ENCODE measurements at places on chromosomes 12 and 14.

- no peak for DNase-seq
These were observed 34.6 kb downstream of the FZD10 start for GRCh38 chr12:130196827-130197226.

GRCh38 chr14:51604073-51604472 is 47.6 kb upstream of the FRMD6 start:
- no peak for DNase-seq

DNA sequence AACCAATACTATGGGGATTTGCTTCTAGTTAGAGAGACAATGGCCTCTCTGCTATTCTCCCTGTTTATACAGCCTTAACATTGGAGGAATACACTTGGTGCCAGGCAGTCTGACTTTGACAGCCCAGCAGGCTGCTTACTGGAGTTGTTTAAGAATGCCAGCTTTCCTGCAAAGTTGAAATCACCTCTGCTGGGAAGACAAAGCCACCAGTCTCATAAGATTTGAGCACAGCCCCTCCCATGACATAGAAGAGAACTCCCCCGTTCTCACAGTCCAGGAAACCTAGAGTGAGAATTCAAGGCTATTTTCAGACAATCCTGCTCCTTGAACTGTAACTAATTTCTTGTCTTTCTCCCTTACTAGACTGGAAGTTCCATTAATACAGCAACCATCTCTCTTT is 21.1 kb upstream of the CATSPERB start:
- DNase-seq = no peak

GRCh38 chr12:125386652-125387051 is 321.4 kb downstream of the AACS start:
- DNase-seq = no peak

DNA sequence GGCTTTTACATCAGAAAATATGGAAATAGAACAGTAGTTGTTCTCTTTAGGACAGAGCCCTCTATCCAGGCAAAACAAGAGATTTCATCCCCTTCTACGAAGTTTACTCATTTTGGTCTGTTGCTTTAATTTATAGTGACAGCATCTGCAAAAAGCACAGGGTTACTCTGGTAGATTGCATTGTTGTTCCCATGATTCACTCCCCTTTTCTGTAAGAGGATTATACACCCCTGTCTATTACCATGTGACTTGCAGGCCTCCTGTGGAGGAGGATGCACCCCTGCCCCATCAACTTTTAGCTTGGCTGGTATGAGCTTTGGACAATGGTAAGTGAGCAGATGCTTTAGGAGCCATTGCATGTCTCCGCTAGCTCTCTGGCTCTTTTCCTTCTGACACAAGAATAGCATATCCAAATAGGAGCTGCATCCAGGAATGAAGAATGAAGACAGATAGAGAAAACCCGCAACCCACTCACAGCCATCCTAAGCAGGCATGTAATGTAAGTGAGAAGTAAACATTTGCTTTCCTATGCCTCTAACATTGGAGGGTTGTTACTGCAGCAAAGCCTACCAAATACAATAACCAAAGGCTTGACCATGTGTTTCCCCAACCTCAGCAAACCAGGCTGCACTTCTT is 304.2 kb downstream of the AKAP6 start:
- no peak for DNase-seq

DNA sequence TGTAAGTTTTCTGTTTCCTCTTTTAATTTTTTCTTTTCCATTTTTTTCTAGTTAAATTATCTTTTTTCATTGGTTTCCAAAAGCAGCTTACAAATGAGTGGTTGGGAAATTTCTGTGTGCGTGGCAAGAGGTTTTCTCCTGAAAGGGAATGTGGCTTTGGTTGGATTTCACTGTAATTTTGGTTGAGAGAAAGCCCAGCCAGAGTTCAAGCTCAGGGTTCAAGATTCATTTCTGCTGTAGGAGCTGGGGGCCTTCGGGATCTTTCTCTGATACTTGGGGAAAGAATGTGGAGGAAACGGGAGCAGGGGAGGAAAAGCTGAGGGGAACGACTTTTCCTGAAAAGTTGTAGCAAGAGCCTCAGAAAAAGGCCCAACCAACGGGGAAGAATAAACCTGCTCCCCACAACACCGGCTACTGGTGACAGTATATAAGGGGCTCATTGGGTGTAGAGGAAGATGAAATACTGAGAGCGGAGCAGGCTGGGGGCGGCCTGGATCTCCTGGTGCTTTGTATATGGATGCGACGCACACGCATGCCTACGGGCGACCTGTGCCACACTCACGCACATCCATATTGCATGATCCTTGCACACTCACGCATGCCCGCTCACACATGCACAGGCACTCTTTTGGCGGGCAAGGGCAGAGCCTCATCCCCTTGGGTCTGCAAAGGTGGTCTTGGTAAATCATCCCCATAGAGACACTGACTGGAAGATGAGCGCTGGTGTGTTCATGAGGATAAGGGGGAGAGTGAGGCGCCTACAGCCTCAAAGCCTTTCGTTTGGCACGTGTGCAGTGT is 1.9 kb downstream of the HOXC10 start:
- no peak for DNase-seq

GRCh38 chr12:25264114-25264513 is 13.4 kb upstream of the KRAS start:
- DNase-seq = no peak

DNA sequence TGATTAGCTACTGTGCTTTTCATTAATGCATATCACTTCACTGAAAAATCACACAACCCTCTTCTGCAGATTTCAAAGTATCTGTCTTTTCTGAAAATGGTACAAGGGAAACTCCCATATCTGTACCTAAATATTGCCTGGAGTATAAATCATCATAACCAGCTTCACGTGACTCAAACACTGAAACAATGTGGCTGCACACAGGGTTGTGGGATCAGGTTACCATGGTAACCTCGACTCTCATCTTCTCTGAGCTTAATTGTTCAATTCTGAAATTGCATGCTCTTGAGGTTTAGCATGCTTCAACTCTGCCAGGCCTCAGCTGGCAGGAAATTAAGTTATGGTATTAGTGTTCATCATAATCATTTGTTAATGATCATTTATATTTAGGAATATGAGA is 77.5 kb upstream of the CPSF6 start:
- no peak for DNase-seq

- no peak for DNase-seq
These were observed 11.1 kb upstream of the ETV6 start for GRCh38 chr12:11638315-11638916.

DNA sequence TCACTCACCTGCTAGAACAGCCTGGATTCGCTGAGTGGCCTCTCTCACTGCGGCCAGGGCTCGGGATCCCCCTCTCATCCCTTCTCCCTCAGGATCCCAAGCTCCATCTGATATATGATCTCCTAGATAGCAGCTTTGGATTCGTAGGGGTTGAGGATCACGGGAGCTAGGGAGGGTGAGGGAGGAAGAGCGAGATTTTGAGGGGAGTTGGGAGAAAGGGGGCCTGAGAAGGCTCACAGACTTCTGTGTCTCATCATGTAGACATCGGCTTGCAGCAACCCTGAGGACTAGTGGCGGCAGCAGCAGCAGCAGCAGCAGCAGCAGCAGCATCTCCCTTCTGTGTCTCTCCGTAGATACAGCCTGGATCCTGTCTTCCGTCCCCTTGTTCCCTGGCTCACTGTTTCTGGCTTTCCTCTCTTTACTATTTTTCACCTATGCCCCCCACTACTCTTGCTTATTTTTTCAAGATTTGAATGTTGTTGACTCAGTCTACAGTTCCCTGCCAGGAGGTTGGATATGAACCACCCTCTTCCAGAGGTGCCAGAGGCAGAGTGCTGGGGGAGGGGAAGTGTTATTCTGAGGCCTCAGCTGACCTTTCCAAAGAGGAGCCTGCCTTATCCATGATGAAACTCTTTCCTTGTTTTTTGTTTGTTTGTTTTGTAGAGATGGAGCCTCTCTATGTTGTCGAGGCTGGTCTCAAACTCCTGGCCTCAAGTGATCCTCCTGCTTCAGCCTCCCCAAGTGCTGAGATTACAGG is at the start of gene CIROP:
CIROP (minus strand) TSS at position 399 of the 757 bp plus-strand sequence; CDS start at position 330, 69 bp downstream.
- DNase-seq = no peak

GRCh38 chr14:63777024-63777423 is 49.2 kb upstream of the SGPP1 start:
- no peak for DNase-seq

DNA sequence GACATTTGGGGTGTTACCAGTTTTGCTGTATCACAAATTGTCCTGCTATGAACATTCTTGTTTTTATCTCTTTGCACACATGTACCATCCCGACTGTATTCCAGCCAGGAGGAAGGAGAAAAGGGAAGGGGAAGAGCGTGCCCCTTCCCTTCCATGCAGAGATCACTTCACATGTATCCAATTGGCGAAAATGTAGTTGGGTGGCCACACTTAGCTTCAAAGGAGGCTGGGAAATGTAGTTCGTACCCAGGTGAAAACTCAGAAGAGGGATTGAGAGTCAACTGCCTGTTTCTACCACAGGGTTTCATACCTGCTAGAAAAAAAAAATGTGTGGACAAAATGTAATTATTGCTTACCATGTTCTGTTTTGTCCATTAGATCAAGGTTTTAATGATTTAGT is 189.1 kb upstream of the PELI2 start:
- DNase-seq = no peak

GRCh38 chr14:97137705-97138104 is 340.5 kb downstream of the VRK1 start:
- DNase-seq = no peak

DNA sequence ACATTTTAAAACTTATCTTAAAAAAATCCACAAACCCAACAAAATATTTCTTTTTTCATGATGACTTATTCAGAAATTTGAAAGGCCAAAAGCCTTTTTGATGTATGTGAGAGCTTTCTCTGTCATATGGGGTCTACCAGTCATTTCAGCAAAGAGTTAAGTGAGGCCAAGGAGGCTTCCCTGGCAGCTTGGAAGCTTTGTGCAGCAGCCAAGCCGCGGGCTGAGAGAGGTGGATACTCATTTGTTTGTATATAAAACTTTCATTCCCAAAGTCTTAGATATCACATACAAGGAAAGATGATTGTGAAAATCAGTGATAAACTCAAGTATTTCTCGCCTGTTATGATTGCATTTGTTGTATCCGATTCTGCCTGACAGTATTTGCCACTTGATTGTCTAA is 48.5 kb upstream of the RNU6-8 start:
- DNase-seq = no peak

GRCh38 chr14:96623676-96624484 is 121.7 kb downstream of the PAPOLA start:
- DNase-seq = no peak

DNA sequence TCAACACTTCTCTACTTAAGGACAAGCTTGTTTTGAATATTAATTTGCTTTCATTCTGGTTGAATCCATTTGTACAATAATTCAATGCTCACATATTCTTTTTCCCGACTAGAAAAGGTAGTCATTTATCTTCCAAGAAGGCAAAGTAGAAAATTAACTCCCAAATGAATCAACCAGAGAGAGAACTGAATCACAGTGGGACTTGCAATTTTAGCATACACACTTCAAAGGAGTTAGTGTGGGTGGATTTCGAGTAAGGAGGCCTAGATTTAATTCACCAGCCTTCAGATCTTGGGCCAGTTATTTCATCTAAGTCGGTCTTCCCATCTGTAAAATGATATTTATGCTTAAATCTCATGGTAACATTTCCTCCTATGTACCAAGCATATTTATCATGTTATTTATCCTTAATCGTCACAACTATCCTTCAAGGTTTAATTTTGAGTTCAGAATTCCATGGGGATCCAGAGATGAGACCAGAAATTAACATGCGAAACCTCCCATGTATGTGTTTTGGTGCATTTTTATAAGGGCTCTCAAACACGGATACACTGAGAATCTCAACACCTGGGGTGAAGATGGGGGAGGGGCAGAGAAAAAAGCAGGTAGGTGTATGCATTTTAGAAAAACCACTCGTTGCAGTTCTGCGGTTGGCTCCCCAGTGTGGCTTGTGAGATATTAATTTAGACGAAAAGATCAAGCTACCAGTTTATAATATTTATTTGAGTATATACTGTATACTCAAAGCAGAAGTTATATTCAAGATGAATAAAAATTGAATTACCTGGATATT is 38.9 kb upstream of the IL22 start:
- DNase-seq = no peak

GRCh38 chr12:19894050-19894449 is 454.8 kb downstream of the AEBP2 start:
- no peak for DNase-seq

GRCh38 chr12:65695113-65695865 is 129.0 kb upstream of the HMGA2 start:
- no peak for DNase-seq

- no peak for DNase-seq
These were observed 121.7 kb downstream of the SLC38A1 start for GRCh38 chr12:46147144-46147543.

GRCh38 chr14:68638141-68638999 is 154.5 kb downstream of the ZFP36L1 start:
- no peak for DNase-seq

DNA sequence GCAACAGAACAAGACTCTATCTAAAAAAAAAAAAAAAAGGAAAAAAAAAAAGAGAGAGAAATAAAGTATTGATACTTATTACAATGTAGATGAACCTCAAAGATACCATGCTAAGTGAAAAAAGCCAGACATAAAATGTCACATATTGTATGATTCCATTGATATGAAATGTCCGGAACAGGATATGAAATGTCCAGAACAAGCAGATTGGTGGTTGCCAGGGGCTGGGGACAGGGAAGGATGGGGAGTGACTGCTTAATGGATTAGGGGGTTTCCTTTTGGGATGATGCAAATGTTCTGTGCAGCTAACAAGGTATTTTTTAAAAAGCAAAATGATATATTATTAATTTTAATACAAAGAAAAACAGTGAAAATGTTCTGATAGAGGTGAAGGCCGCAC is 5.0 kb downstream of the HVCN1 start:
- no peak for DNase-seq

- DNase-seq = no peak
These were observed 57.0 kb upstream of the FOXN3 start for GRCh38 chr14:89473989-89474388.

GRCh38 chr14:68878908-68879307 is 86.0 kb upstream of the ZFP36L1 start:
- no peak for DNase-seq

DNA sequence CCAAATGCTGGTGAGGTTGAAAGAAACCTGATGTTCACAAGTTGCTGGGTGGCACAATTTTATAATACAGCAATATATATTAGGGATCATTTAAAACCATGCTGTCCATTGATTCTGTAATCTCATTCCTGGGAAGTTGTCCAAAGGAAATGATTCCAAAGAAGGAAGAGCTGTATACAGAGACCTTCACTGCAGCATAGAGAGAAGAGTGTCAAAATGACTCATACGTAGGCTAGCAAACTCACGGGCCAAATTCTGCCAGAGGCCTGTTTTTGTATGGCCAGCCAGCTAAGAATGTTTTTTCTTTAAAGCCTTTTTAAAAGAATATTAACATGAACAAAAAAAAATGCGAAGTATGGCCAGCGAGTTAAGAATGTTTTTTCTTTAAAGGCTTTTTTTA is 69.2 kb upstream of the MED13L start:
- DNase-seq = no peak

All from NCI-H1048 (cell line).